SHP77 treated with DMSO at 0.1 percent for 48 hours (cell line): ENCODE measurements at places on chromosomes 12 and 14.

- no peak for DNase-seq
Measured at GRCh38 chr12:51683763-51684357, 92.8 kb downstream of the SCN8A start.

DNA sequence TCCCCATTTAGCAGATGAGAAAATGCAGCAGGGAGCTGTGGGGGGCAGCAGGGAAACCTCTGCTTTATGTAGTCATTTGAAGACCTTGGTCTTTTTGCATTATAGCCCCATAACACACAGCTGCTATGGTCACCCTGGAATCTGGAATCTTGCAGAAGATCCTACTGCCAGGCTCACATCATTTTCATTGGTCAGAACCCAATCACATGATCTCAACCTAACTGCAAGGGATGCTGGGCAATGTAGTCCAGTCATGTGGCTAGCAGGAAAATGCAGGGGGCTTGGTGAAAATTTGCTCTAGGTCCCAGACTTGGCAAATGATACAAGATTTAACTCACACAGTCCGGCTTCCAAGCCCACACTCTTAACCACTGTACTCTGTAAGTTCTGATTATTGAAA is 1028.7 kb downstream of the AACS start:
- DNase-seq: peak; percentile 6

- no peak for DNase-seq
Measured at GRCh38 chr12:30930641-30931040, 4.1 kb downstream of the TSPAN11 start.

DNA sequence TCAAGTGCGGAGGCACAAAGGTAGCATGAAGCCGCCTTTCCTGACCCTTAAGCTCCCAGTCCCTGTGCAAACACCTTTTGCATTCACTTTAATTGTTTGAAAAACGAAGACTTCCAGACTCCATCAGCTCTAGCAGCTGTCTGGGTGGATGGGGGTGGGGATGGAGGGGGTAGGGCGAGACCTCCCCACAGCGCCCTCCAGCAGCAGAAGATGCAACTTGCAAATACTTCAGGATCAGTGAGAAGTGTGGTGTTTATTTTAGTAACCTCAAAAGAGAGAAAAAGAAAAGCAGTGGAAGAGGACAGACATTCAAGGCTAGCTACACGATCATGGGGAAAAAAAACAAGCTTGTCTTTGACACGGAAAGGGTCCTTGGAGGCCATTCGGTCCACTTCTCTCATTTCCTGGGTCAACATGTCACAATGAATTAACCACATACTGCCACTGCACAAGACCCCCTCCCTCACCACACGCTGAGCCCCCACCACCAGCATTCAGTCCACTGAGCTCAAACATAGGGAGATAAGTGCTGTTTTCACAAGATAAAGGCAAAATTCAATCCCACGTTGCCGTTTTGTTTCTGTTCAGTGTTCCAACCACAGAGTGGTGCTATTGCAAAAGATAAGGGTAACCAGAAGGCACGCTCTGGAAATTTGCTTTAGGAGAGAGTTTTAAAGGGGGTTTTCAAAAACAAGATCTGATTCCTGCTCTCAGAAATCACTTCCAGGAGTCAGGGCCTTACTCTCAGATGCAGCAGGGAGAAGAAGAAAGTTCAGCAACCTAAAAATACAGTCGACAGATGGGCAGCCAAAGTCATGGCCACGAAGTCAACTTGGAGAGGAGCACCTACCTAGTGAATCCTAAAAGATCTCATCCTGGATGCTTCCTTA is 3.3 kb upstream of the NTF3 start:
- DNase-seq: no peak

- no peak for DNase-seq
Measured at GRCh38 chr12:70196811-70197281, 46.4 kb upstream of the CNOT2 start.

GRCh38 chr14:44625098-44625497 is 118.0 kb upstream of the FSCB start:
- DNase-seq: no peak

DNA sequence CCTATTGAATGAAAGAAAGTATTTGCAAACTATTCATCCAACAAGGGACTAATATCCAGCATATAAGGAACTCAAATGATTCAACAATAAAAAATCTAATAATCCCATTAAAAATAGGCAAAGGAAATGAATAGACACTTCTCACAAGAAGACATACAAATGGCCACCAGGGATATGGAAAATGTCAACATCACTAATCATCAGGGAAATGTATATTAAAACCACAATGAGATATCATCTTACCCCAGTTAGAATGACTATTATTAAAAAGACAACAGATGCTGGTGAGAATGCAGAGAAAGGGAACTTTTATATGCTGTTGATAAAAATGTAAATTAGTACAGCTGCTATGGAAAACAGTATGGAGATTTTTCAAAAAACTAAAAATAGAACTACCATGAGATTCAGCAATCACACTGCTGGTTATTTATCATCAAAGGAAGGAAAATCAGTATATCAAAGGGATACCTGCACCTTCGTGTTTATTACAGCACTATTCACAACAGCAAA is 89.3 kb downstream of the GARIN6 start:
- DNase-seq: no peak

DNA sequence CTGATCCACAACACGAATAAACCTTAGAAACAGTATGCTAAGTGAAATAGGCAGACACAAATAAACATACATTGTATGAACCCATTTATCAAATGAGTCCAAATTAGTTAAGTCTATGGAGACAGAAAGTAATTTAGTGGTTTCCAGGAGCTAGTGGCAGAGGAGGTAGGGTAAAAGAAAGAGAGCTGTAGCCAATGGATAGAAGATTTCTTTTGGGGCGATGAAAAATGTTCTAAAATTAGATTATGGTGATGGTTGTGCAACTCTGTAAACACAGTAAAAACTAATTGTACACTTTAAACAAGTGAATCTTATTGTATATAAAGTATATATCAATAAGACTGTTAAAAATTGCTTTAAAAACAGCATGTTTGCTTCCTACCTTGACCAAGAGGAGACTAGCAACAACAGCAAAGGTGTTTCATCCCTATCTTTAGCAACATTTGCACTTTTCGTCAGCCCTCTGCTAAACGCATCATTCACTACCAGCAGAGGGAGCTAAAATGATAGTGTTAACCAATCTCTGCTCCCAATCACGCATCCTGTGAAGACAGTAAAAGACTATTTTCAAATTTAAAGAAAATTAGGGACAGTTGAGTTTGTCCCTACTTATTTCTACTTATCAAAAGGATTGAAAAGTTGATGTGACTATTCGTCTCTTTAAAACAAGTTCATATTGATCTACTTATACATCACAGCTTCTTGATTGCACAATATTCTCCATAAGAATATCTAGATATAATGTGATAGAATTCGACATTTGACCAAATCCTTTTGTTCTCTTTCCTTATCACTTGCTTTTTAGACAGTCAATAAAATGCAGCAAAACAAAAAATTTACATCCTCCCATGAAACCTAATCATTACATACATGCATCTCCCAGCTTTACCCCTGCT is 24.0 kb upstream of the LGR5 start:
- DNase-seq: peak; percentile 17

DNA sequence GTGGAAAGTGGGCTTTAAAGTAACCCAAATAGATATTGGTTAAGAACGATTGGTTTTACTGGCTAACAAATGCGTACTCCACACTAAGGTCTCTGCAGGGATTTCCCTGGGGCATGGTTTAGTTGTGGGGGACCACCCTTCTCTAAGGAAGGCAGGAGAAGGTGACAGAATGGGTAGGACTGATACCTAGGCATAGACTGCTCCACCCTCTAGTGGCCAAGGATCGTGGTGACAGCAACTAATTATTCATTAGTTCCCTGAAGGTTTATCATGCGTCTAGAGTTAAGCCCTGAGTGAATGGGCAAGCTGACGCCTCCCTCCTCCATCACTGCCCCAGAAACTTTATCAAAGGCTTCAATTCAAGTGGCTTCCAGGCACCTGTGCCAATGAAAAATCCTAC is 9.1 kb downstream of the FAM181A start:
- peak; percentile 11 for DNase-seq

GRCh38 chr14:50225067-50225973 is 6.1 kb downstream of the SOS2 start:
- no peak for DNase-seq

- no peak for DNase-seq
Measured at GRCh38 chr12:111691262-111691661, 5.4 kb downstream of the ACAD10 start.

- no peak for DNase-seq
Measured at GRCh38 chr12:116171549-116171948, 105.9 kb downstream of the MED13L start.

DNA sequence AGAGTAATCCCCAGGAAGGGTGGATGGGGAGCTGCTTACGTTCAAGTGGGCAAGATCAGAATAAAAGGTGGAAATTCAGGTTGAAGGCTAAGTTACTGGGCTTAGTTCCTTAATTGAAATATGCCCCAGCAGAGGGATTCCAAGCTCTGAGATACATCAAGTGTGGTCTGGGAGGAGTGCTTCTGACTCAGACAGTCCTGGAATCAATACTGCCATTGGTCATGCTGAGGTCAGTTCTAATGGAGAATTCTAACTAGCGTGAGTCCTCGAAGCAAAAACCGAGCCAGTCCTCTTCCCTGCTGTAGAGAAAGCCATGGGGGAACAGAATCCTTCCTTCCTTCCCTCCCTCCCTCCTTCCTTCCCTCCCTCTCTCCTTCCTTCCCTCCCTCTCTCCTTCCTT is 39.9 kb downstream of the NOS1 start:
- DNase-seq: no peak

DNA sequence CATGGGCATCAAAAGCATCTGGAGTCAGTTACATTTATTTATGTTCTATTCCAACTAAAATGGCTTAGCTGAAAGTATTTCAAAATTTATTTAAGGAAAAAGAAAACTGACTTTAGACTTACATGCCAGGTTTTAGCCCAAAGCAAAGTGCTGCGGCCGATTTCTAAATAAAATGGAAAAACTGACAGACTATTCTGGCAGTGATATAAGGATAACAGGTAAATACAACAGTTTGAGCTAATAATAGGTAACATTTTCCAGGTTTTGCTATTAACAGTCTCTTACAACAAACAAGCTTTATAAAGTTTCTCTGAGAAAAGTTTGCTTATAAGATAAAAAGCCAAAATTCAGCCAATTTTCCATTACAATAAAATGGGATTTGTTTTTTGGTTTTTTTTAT is 937.2 kb upstream of the FLRT2 start:
- no peak for DNase-seq

DNA sequence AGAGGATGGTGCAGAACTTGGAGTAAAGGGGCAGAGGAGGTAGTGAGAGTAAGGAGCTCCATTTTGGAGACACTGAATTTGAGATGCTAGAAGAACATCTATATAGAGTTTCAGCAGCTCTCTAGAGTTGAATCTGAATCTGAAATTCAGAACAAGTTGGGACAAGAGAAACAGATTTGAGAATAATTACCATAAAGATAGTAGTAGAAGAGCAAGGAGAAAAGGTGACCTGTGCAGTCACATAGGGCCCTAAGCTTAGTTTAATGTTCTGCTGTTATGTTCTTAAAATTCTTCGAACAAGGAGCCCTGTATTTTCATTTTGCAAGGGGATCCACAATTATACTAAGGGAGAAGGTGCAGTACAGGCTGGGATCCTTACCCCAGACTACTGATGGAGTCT is 7.4 kb downstream of the REM2 start:
- DNase-seq: no peak

- DNase-seq: peak; percentile 22
Measured at GRCh38 chr12:126772171-126772864, 1494.7 kb upstream of the TMEM132C start.

DNA sequence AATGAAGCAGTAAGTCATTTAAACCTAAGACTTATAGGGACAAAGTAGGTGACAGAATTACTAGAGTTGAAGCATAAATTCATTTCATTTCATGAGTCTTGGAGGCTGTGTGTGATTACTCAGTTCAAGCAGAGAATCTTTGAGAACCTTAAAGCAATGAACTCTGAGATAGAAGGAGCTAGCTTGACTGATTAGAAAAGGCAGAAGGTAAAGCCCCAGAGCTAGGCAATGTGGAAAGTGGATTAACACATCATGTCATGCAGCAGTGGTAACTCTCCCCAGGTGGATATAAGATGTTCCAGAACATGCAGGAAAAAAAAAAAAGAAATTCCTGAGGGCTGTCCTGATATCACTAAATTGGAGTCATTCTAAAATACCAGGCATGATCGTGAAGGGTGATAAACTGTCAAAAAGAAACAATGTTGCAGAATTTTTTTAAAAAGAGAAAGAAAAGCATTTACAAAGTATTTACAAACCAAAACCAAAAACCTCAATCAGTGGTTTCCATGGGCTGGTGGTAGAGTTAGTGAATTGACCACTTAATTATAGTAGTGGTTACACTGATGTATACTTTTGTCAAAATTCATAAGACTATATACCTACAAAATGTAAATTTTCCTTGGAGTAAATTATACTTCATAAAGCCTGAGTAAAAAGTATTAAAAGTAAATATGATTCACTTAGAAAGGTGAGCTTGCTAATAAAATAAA is 12.7 kb upstream of the SLC16A7 start:
- no peak for DNase-seq

DNA sequence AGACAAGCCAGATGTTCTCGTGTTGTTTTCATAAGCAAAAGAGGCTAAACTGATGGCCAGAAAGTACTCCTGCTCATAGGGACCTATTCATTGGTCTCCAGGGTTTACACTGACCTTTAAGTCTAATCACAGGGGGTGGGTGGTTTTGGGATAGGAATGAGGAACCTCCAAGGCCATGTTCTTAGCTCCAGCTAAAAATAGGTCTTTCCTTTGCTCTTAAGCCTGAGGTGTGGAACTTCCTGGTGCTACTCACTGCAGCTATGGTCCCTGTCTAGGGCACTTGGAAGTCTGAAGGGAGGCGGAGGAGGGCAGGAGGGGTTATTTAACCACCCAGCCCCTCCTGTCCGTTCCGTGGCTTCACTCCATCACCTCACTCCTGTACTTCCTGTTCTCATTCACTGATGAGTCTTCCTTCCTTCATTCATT is 18.6 kb downstream of the GPRC5A start:
- DNase-seq: no peak

GRCh38 chr14:33539918-33540357 is 410.9 kb downstream of the EGLN3 start:
- no peak for DNase-seq

DNA sequence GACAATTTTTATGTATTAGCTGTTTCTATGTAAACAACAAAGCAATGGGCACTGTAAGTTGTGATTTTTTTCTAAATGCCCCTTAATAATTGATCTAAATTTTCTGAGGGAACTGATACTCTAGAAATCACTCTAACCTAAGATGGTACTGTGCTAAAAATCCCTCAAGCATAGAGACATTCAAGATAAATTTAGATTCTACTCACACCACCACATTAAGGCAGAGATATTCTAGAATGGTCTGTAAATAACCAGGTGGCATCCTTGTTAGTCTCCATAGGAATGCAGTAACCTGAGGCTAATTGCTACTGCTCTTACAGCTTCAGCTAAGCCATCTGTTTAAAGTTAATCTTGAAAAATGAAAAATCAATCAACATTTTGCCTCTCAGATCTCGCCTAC is 87.3 kb downstream of the SLC41A2 start:
- DNase-seq: no peak

DNA sequence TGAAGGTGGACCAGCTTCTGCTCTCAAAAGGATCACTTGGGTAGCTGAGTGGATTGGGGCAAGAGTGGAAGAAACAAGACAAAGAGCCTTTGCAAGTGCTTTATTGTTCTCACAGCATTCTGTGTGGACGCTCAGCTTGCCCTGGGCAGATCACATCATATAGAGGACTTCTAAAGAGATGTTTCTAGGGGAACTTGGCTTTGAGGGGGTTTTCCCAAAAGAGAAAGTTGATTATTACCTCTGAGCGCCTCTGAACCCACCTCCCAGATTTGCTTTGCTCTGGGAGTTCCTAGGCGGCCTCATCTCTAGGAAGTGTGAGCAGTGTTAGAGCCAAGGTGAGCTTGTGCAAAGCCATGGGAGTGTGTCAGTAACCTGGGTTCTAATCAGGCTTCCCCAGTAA is 81.7 kb downstream of the RIN3 start:
- no peak for DNase-seq
